Activated CD4-positive, CD25-positive, alpha-beta regulatory T cell treated with anti-CD3 and anti-CD28 coated beads, Interleukin-2, amount 50 U/mL, for 24 hours (primary cell): ENCODE measurements at places on chromosomes 1 and 21.

GRCh38 chr1:158537609-158538008, 16.6 kb downstream of the OR6Y1 start:
- no peak for ATAC-seq

DNA sequence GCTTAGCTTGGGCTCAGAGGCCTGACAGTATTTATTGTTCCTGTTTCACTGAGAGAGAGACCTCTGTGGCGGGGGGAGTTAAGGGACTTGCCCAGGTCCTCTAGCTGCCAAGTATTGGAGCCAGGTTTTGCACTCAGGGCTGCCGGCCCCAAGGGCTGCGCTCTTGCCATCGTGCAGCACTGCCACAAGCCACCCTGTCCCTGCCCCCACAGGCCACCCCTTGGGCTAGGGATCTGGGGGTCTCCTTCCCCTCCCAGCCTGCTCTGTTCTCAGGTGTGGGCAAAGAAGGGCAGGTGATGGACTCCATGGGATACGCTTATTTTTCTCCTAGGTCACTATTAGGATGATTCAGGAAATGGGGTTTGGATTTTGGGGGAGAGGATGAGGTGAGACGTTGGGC, 8.7 kb downstream of the KIAA1614 start:
- ATAC-seq = no peak

DNA sequence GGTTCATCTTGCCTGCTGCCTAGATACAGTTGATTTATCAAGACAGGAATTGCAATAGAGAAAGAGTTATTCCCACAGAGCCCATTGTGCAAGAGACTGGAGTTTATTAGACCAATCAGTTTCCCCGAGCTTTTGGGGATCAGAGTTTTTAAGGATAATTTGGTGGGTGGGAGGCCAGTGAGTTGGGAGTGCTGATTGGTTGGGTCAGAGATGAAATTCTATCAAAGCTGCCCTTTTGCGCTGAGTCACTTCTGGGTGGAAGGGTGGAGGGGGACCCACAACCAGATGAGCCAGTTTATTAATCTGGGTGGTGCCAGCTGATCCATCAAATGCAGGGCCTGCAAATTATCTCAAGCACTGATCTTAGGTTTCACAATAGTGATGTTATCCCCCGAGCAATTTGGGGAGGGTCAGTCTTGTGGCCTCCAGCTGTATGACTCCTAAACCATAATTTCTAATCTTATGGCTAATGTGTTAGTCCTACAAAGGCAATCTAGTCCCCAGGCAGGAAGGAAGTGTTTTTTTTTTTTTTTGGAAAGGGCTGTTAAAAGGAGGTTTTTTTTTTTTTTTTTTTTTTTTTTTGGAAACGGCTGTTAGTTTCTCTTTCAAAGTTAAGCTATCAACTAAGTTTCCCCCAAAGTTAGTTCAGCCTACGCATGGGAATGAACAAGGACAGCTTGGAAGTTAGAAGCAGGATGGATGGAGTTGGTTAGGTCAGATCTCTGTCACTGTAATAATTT, 7.4 kb downstream of the SLC16A4 start:
- no peak for ATAC-seq

- no peak for ATAC-seq
Observed at GRCh38 chr1:164518692-164519332, 40.2 kb upstream of the PBX1 start.

DNA sequence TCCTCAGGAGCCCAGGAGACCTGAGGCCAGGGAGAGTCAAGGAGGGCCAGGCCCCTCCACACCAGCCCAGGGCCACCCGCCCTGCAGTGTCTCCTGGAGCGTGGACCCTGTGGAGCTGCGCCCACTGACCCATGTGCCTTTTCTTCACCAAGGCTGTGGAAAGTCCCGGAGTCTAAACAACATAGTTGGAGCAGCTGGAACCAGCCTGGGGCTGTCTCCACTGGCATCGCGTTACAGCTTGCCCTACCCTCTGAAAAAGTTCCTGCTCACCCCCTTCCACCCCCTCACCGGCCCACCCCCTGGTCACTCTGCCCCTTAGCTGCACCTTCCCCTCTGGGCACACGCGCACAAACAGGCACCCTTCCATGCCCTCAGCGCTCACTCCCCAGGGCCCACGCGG, 18.3 kb downstream of the KCNC4 start:
- no peak for ATAC-seq

DNA sequence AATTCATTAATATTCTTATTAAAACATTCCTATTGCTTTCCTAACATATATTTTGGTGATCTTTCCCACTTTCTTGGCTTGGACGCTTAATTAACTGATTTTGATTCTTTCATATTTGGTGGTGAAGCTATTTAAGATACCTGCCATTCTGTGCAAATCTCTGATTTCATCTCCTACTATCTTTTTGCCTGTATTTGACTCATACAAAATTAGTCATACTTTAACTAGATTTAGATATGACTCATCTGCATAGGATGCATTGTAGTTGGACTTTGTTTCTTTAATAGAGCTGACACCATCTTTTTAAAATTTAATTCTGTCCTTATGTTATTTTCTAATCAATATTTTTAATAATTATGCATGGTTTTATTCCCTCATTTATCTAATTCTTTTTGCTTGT, 93.8 kb upstream of the PLPPR4 start:
- ATAC-seq = peak; percentile 28

DNA sequence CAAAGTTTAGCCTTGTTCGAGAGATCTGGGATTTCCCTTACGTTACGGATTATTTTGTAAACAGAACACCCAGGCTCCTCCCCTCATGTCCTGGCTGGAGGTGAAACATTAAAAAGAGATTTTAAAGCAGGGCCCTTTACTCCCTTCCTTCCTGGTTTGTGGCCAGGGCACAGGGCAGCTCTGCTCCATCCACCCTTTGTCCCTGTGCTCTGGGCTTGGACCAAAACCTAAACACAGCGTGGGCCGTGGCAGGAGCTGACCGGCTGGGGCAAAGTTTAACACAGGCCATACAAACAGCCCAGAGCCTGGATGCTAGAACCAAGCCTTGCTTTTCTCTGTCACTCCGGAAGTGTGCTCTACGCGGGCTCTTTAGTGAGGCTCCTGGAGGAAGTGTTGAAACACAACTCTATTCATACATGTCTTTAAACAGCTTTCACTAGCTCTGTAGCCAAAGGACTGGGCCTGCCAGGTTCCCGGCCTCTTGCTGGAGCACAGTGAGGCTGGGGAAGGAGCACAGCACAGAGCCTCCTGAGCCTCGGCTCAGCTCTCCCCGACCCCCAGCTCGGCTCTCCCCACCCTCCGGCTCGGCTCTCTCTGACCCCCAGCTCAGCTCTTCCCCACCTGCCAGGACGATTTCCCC, 84.7 kb downstream of the PDE9A start:
- ATAC-seq = no peak

GRCh38 chr21:36385233-36386030, at the start of gene CHAF1B:
Gene CHAF1B, plus strand, starts transcription at chr21:36385392. Its CDS starts 745 bp downstream, at chr21:36386137.
- peak; percentile 95 for ATAC-seq

GRCh38 chr1:152481869-152482664, 28.5 kb upstream of the LCE5A start:
- ATAC-seq = no peak

DNA sequence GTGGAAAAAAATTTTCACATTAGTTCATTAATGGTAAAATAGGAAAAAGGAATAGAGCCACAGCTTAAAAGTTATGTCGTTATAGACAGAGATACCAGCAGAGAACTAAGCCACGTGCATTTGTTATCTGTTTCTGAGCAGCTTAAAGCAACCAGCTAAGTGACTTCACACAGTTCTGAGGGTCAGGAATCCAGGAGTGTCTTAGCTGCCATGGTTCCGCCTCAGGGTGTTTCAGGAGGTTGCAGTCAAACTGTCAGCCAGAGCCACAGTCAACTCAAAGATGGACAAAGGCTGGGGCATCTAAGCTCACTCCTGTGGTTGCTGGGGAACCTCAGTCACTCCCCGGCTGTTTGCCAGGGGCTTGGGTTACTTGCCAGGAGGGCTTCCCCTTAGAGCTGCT, 515.8 kb downstream of the SMYD3 start:
- ATAC-seq = no peak
